T follicular helper cell (primary cell): ENCODE measurements at places on chromosomes 13 and 19.

- no peak for DNase-seq
Observed at GRCh38 chr19:6412447-6413091, 12.0 kb downstream of the KHSRP start.

DNA sequence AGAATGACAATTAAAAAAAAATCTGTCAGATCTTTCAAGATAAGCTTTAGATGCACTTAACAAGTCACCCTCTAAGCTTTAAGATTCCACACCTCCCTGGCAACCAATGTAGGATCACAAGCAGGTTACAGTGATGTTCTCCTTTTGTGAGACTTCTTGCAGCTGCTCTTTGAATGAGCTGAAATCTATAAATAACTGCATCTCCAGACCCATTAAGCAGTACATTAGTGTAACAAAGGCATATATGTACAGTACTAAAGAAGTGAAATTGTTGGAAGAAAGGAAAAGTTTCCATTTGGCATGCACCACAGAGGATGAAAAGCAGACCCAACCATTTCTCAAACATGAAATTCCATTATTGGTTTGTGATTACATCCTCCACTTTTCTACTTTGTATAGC, 364.7 kb downstream of the ENOX1 start:
- DNase-seq: no peak

GRCh38 chr13:38496917-38497316, 147.3 kb downstream of the UFM1 start:
- no peak for DNase-seq

GRCh38 chr19:29596080-29596727, 9.9 kb upstream of the POP4 start:
- no peak for DNase-seq

DNA sequence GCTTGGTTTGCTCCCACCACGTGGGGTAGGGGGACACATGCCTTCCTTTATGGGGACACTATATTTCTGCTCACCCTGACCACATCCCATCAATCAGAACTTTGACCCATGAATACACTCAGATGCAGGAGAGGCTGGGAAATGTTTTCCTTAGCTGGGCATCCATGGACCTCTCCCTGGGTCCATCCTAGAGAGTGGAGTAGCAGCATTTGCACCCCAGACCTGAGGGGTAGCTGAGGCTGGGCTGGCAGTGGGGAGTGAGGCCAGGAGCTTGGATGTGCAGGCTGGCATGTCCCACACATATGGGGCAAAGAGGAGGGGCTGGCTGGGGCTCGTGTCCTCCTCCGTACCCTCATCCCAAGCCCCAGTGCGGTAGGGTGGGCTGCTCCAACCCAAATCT, 152.8 kb downstream of the TM9SF2 start:
- DNase-seq: no peak

DNA sequence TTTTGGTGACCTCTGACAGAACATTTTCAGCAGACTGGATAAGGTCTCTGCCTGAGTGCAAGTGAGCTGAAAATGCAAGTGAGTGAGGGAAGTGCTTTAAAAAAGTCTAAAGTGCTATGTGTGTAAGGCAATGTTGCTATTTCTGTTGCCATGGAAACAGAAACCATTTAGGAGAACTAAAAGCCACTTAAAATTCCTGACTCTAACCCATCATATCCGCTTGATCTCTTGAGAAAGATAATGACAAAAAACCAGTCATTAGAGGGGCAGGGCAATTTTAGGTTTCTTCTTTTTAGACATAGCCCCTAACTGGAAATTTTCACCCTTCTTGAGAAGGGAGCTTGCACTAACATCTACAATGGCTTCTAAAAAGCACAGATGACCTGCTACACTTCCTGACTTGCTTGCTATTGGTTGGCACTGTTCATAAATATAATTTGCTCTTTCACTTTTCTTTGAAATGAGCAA, at the start of gene CYSLTR2:
Gene CYSLTR2, plus strand, starts transcription at position 458 of the 468 bp plus-strand sequence. CDS start 52,889 bp downstream, outside the sequence.
- peak; percentile 9 for DNase-seq
